Activated CD8-positive, alpha-beta memory T cell treated with anti-CD3 and anti-CD28 coated beads for 1 hour (primary cell): ENCODE measurements at places on chromosomes 2 and 18.

DNA sequence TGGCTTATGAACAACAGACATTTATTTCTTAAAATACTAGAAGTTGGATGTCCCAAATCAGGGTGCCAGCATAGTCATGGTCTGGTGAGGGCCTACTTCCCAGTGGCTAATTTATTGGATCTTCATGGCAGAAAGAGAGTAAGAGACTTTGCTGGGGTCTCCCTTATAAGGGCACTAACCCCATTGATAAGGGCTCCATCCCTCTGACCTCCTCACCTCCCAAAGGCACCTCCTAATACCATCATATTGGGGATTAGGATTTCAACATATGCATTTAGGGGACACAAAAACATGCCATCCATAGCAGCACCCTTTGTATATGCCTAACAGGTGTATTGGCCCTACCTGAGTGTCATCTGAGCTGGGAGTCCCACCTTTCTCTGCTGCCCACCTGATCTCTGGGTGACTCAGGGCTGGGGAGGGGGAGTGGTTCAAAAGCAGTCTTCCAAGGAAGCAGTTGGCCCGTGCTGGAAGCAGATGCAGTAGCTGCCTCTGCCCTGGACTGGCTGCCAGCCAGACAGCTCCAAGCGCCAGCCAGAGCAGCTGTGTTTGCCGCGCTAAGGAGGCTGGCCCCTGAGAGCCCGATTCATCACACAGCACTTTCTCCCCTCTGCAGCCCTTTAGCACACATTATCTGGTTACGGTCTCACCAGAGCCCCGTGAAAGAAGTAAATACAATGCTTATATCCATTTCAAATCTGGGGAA is 84.6 kb downstream of the SMAD7 start:
- no peak for DNase-seq

DNA sequence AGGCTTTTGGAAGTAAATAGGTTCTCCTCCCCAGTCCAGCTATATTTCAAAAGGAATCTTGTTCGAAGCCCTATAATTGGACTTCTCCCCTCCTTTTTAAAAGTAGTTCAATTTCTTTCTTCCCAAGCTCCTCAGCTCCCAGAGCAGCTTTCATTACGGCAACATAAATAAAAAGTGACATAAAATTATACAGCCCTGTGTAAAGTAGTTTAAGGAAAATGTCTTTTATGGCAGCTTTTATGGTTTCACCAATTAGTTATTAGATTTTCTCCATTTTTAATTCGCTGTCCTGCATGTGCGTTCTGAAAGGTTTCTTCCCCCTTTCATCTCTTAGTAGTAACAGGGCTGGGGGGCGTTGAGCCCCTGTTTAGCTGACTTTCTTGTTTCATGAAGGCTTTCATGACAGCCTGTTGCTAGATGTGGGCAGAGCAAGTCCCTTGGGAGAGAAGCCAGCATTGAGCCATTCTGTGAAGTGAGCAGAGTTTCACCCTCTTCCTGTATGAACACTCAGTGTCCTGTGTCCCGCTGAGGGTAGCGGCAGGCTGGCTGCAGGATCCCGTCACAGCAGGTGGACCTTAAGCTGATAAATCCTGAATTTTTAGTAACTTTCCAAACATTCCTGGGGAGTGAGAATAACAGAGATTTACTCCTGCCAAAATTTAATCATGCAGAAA is 229.7 kb upstream of the SPRED2 start:
- DNase-seq = no peak

- no peak for DNase-seq
Observed at GRCh38 chr2:241798081-241798630, 10.8 kb upstream of the NEU4 start.

DNA sequence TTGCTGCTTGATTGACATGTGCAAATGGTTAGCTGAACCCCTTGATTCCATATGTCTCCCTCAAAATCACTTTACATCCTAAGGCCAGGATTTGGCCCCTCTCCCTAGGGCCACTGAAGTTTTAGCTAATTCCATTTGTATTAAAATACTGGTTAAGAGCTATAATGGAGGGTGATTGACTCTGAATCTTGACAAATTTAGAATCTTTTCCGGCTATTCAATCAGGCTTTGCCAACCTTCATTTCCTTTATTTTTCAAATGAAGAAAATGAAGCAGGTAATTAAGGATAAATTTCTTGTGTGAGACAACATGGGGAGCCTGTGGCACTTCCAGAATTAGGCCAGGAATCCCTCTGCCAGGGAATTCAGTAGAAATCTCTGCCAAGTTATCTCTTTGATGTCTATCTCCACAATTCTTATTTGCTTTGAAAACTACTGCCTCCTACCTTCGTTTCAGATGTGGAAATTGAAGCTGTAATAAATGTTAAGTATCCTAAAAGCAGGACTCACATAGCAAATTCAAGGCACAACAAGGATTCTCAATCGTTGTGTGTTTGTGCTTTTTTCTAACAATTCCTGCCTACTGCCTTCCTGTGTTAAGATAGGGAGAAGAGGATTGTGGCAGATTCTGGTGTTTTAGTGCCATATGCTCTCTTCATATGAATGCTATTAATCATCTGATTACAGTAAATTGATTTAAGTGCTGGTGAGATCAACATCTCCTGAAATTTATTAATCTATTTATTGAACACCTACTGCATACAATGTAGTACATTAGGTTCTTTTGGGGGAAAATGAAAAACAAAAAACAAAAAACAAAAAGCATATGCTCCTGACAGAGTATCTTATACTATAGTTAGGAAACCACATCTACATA is 47.8 kb upstream of the MAP4K3 start:
- DNase-seq = no peak

- DNase-seq = no peak
Observed at GRCh38 chr2:199405241-199405640, 52.5 kb downstream of the SATB2 start.
